ENCODE measurements at places on chromosomes 4 and X.

- no peak for DNase-seq
Observed at GRCh38 chr4:4408576-4409335, 21.9 kb downstream of the NSG1 start.

GRCh38 chr4:168434993-168435392, 45.3 kb downstream of the DDX60L start:
- DNase-seq = no peak

GRCh38 chr4:113382704-113383103, 333.3 kb downstream of the ANK2 start:
- no peak for DNase-seq

- no peak for DNase-seq
Observed at GRCh38 chrX:123830309-123830708, 29.5 kb upstream of the XIAP start.

DNA sequence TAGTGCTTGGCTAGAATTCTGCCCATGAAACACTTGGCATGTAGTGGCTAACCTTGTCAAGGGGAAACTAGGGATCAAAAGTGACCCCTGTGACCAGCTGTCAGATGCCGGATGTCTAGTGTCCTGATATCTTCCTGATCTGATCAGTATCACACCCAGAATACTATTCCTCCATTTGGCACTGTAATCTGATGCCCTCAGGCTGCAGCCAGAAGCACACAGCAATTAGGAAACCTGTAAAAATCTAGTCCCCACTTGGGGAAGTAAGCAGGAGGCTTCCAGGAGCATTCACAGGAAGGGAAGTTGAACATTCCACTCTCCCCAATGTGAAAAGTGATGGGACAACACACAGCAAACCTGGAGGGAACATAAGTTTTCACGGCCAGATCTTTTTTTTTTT, 125.1 kb downstream of the HS6ST2 start:
- DNase-seq = peak; percentile 5

DNA sequence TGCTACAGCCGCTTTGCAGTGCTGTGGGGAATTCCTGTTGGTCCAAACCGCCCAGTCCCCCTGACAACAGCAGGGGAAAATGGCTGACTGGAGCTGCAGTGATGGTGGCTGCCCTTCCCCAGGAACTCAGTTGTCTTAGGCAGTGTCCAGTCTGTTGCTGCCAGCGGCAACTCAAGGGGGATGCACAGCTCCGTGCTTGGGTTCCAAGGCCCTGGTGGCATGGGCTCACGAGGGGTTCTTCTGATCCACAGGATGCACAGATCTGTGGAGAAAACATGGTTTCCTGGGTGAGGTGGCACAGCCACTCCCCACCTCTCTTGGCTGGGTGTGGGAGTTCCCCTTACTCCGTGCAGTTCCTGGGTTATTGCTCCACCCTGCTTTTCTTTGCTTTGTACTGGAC, 261.2 kb downstream of the TLL1 start:
- no peak for DNase-seq

DNA sequence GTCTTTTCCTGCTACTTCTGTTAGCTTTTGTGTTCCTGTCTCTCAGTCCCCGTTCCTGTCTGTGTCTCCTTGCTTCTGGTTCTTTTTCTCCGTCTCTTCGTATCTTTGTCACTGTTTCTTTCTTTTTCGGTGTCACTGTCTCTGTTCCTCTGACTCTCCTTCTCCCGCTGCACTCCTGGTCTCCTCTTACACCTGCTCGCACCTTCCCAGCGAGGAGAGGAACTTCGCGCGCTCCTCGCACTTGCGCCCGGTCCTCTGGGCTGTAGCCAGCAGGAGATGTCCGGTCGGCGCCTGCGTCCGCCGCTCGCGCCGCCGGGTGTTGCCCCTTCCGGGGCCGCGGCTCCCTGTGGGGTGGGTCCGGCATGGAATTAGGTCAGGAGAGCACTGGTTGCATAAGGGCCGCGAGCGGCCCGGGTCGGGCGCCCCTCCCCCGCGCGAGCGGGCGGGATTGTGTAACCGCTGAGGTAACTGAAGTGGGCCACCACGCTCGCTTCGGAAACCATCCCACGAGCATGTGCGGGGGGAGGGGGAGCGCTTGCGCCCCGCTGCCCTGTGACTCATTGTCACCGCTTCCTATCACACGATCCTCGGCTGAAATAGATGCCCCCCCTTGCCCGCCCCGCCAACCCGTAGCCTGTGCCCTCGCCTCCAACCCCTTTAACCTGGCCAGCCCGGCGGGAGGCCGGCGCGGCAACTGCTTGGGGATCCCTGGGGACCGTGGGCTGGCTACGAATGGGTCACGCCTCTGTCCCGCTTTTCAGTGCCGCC, 1.6 kb downstream of the LONRF3 start:
- peak; percentile 44 for DNase-seq

DNA sequence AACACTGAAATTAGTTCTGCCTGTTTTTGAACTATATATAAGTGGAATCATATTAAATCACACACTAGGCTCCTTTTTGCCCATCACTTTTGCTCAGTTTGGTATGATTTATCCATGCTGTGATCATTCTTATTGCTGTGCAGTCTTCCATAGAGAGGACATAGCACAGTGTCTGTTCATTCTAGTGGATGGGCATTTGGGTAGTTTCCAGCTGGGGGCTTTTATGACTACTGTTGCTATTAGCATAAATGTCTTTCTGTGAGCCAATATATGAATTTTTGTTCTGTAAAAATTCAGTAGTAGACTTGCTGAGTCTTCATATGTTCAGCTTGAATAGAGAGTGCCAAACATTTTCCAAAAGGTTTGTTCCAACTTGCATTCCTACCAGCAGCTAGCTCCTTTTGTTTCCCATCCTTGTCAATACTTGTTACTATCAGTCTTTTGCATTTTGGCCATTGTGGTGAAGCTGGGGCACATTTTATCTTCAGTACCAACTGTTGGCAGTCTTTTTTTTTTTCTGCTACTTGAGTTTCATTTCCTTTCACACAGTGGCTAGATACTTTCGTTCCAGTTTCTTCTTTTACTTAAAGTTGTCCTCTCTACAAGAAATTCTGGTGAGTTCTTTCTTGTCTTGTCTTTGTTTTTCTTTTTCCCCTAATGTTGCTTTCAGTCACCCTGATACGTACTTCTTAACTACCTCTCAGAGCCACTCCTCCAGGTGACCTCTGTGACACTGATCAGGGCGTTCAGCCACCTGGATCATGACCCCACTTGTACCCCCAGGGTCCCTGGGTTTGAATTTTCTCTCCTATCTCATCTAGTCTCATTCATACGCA, 87.0 kb downstream of the ANXA3 start:
- no peak for DNase-seq

- no peak for DNase-seq
Observed at GRCh38 chr4:57424232-57424897, 314.2 kb upstream of the IGFBP7 start.

GRCh38 chr4:3802571-3803474, 36.6 kb downstream of the ADRA2C start:
- DNase-seq = no peak

- DNase-seq = peak; percentile 29
Observed at GRCh38 chrX:83469551-83469950, 38.5 kb upstream of the POU3F4 start.

DNA sequence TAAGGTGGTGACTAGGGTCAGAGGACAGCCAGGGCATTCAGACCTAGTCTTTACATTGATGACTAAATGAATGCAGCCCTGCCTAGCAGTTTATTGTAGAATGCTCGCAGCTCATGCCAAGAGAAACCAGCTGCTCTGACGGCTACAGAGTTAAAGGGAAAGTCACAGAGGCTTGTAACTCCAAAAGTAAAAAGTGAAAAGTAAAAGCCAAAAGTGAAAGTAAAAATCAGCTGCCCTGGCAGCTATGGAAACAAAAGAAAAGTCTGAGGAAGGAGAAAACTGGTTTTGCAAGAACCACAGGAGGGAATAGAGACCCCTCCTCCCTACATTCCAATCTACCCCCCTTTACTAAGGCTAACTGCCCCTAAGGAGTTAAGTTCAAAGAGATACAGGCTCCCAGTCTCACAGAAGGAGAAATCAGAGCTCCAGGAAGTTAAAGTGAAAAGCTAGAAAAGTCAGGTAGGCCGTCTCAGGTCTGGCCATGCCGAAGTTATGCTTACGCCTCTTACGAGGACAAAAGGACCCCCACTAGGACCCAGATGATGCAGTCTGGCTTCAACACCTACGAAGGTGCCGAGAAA, 6.0 kb downstream of the GAGE10 start:
- DNase-seq = no peak

DNA sequence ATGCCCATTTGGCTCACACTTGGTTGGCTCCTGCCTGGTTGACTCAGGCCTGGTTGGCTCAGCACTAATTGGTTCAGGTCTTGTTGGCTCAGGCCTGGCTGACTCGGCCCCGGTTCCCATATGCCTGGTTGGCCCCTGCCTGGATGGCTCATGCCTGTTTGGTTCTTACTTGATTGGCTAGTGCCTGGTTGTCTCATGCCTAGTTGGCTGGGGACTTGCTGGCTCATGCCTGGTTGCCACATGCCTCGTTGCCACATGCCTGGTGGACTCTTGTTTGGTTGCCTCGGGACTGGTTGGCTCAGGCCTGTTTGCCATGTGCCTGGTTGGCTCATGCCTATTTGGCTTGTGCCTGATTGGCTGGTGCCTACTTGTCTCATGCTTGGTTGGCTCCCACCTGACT, 103.7 kb downstream of the APOOL start:
- no peak for DNase-seq

DNA sequence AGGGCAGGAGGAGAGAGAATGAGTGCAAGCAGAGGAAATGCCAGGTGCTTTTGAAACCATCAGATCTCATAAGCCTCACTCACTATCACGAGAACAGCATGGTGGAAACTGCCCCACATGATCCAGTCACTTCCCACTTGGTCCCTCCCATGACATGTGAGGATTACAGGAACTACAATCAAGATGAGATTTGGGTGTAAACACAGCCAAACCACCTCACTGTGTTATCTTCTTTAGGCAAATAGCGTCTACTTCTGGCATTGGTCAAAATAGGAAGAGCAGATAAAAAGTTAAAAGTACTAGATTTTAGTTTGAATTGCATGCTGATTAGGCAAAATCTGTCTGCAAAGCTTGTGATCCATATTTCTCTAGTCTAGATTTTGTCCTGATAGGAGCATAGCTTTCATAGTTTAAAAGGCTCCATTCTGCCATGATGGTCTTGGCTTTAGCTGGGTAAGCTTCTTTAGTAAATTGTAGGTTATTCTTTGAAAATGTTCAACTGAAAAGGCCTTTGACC, 267.5 kb downstream of the NKX6-1 start:
- no peak for DNase-seq

GRCh38 chrX:118948270-118948669, 26.1 kb upstream of the LONRF3 start:
- DNase-seq = no peak

DNA sequence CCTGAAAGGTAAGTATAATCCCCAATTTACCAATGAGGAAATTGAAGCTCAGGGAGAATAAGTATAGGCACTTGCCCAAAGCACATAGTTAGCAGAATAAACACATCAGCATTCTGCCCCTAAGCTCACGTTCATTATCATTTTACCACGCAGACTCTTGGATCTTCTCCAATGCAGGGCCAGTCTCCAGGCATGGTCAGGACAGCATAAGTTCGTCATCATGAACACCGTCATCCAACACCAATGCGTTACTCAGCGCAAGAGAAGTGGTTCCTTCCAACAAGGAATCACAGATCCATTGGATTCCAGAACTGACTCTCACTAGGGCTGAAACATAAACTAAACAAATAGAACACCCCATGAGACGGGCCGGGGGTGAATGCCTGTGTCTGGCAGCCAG, 86.5 kb upstream of the GPM6B start:
- DNase-seq = no peak

GRCh38 chr4:126757219-126757618, 875.5 kb upstream of the INTU start:
- DNase-seq = no peak

DNA sequence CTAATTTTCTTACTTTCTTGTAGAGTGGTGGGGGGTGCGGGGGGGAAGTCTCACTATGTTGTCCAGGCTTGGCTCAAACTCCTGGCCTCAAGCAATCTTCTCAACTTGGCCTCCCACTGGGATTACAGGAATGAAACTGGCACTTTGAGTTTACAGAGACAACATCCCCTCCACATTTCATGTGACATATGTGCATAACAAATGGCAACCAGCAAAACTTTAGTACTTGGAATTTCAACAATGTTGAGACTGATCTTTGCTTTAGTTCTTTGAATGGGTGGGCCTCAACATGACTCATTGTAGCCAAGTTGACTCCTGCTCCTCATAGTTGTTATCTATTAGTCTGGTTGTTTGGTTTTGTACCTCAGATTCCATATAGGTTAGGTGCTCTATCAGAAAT, 11.4 kb upstream of the FMR1 start:
- DNase-seq = no peak

DNA sequence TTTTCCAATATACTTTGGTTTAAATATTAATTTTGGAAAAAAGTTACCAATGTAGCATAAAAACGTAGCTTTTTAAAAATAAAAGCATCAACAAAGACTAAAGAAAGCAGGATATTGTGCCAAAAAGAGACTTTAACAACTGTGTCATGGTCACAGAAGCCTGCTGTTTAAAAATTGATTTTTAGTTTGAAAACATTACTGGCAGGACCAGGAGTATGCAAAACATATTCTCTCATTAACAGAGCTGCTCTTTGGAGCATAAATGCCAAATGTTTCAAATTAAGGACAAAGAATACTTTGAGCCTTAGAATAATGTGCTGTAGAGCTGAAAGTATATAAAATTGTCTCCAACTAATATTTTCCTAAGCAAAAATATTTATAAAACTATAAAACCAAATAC, 279.0 kb downstream of the ARAP2 start:
- DNase-seq = no peak

DNA sequence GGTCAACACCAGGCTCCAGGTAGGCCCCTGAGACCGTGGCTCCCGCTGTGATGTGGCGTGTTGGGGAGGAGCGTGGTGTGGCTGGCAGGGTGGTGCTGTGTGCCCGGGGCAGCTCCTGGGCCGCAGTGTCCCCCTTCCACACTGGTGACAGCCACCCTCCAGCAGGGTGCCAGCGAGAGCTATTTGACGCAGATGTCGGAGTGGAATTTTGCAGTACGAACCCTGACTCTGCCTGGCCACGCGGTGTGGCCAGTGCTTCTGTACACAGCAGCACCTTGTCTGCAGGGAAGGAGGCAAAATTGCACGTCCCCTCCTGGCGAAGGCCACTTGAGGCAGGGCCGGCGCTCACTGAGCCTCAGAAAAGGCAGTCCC, 53.2 kb downstream of the CPZ start:
- no peak for DNase-seq
